Effector memory CD4-positive, alpha-beta T cell (primary cell): ENCODE measurements at places on chromosomes 2 and 18.

- H3K4me3 ChIP-seq: no peak overlapping the region
- DNase-seq: no peak
- H3K4me1 ChIP-seq: no peaks in the 10 kb centered on the region
- H3K27me3 ChIP-seq: no peaks in the 10 kb centered on the region
Measured at GRCh38 chr2:72738096-72738495, 87.7 kb downstream of the EXOC6B start.

DNA sequence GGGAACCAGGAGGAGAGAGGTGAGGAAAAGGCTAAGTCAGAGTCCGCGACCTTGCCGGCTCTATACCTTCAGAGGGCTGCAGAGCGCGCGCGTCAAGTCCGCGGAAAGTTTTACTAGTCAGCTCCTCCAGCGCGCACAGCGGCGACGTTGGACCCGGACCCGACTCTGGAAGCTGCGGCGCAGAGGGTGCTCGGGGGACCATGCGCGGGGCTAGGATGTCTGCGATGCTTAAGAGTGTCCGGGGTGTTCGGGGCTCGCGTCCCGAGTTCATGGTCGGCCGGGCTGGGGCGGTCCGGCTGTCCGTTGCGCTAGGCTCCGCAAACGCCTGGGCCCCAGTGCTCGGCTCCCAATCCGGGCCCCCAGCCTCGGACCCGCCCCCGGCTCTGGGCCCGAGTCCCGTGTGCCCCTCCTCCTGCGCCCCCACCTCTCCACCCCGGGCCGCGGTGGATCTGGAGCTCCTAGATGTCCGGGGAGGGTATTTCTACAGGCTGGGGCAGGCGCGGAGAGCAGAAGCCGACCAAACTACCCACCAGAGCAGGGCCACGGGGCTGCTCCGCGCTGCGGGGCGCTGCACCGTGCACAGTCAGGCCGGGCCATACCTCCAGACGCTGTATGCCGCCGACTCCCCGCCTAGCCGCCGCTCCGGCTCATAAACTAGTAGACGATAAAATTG is at the start of gene LBX2:
LBX2 (minus strand) TSS at position 337 of the 673 bp plus-strand sequence; CDS start at position 271, 66 bp downstream.
- H3K27ac ChIP-seq: no peak within 1 kb of the TSS
- peak within 1 kb of the TSS; percentile 66 for H3K4me3 ChIP-seq
- DNase-seq: no peak
- peaks cover 37% of the 10 kb centered on the region for H3K4me1 ChIP-seq
- peaks cover 54% of the 10 kb centered on the region for H3K27me3 ChIP-seq
- H3K36me3 ChIP-seq: no peaks in the 10 kb centered on the region

GRCh38 chr2:231919341-231920035 is 6.7 kb downstream of the NPPC start:
- H3K27me3 ChIP-seq: peaks cover 11% of the 10 kb centered on the region
- H3K4me3 ChIP-seq: no peak overlapping the region

DNA sequence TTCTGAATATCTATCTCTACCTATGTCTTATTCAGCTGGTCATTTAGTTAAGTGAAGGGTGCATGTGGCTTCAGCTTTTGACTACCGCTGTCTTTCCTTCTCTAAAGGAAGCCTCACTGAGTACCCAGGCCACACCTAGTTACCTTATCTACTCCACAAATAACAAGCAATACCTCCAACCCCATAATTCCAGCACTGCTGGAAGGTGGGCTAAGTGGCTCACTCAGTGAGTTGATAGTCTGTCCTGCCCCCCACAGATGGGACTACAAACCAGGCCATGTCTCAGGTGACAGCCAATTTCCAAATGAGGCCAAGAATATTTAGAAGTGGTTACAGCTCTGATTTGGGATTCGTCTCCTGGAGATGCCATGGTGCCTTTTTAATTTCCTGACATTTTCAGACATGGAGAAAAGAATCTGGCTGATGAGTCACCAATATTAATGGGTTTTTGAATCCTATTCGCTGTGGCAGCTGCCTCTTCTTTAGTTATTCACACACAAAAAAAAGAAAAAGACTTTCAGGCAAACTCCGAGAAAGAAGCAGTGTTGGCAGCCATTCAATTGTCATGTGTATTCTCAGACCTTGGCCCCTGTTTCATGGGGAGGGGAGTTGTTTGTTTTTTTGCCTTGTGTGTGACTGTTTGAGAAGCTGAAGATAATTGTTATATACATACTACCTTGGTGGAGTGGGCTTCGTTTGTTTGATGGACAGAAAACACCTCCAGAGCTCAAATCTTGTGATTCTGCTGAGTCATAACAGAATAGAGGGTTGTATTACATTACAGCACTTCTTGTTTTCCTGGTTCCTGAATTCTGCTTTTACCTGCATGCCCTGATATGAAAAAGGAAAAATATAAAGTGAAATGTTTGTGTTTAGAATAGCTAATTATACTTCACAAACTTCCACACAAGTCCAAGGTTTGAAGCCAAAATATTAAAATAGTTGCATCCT is 64.2 kb downstream of the SCG2 start:
- H3K36me3 ChIP-seq: no peaks in the 10 kb centered on the region
- no peak overlapping the region for H3K4me3 ChIP-seq
- DNase-seq: no peak
- no peaks in the 10 kb centered on the region for H3K27me3 ChIP-seq
- no peak overlapping the region for H3K27ac ChIP-seq
- no peaks in the 10 kb centered on the region for H3K4me1 ChIP-seq

DNA sequence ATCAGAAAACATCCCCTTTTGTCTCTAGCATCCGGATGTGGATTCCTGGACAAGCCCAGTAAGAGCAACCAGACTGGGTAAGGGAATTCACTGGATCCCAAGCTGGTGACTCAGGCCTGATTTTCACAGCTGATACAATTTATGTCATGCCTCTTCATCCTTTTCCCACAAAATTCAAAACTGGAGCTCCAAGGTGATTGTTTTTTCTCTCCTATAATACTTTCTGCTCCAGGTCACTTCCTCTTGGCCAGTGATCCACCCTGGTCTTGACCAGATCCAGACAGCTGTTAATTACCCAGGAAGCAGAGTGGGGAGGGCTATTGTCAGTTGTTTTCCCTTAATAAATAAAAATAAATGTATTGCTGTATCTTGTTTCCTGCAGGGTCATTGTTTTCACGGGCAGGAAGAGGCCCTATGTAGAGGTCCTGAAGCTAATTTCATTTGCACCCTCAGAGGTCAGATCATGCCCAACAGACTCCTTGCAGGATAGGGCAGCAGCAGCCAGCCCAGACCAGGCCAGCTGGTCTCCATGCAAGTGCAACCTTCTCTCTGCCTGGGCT is 57.6 kb downstream of the EVA1A start:
- H3K27me3 ChIP-seq: no peaks in the 10 kb centered on the region
- no peak overlapping the region for H3K27ac ChIP-seq
- DNase-seq: no peak

- no peaks in the 10 kb centered on the region for H3K27me3 ChIP-seq
- H3K4me3 ChIP-seq: no peak overlapping the region
- H3K4me1 ChIP-seq: no peaks in the 10 kb centered on the region
- no peaks in the 10 kb centered on the region for H3K36me3 ChIP-seq
- no peak for DNase-seq
- no peak overlapping the region for H3K27ac ChIP-seq
Measured at GRCh38 chr2:204576362-204576979, 31.2 kb downstream of the PARD3B start.

- no peaks in the 10 kb centered on the region for H3K4me1 ChIP-seq
- no peak overlapping the region for H3K27ac ChIP-seq
- DNase-seq: no peak
- no peak overlapping the region for H3K4me3 ChIP-seq
Measured at GRCh38 chr2:42342795-42343241, 18.2 kb downstream of the COX7A2L start.

GRCh38 chr2:60490441-60490840 is 63.0 kb downstream of the BCL11A start:
- H3K36me3 ChIP-seq: no peaks in the 10 kb centered on the region
- H3K4me3 ChIP-seq: no peak overlapping the region
- H3K27me3 ChIP-seq: no peaks in the 10 kb centered on the region
- no peaks in the 10 kb centered on the region for H3K4me1 ChIP-seq
- no peak overlapping the region for H3K27ac ChIP-seq

DNA sequence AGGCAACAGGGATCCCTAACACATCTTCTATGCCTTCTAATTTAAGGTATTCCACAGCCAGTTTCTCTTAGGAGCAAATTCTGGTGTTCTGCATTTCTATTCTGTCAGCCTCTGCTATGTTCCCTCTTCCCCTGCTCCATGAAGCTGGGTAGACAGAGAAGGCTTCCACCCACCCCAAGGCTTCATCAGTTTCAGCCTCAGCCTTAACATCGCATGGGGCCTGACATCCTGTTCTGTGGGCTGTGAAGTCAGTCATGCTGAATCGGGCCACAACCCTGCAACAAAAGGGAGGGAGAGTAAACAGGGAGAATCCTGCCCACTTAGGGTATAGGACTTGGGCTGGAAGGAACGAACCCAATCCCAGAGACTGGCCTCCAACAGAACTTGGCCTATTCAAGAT is 70.6 kb upstream of the PPM1B start:
- H3K4me3 ChIP-seq: no peak overlapping the region
- H3K36me3 ChIP-seq: no peaks in the 10 kb centered on the region
- no peak overlapping the region for H3K27ac ChIP-seq
- H3K4me1 ChIP-seq: no peaks in the 10 kb centered on the region

DNA sequence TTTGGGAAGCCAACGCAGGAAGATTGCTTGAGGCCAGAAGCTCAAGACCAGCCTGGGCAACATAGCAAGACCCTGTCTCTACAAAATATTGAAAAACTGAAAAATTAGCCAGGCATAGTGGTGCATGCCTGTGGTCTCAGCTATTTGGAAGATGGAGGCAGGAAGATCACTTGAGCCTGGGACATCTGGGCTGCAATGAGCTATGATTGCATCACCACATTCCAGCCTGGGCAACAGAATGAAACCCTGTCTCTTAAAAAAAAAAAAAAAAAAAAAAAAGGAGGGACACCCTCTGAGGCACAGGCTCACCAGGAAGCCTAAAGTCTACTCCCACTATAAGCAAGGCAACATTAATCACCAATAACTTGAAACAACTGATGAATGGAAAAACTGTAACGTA is 151.1 kb downstream of the CCDC148 start:
- H3K27me3 ChIP-seq: no peaks in the 10 kb centered on the region
- no peaks in the 10 kb centered on the region for H3K36me3 ChIP-seq
- no peak overlapping the region for H3K27ac ChIP-seq
- no peak overlapping the region for H3K4me3 ChIP-seq
- no peak for DNase-seq
- no peaks in the 10 kb centered on the region for H3K4me1 ChIP-seq

DNA sequence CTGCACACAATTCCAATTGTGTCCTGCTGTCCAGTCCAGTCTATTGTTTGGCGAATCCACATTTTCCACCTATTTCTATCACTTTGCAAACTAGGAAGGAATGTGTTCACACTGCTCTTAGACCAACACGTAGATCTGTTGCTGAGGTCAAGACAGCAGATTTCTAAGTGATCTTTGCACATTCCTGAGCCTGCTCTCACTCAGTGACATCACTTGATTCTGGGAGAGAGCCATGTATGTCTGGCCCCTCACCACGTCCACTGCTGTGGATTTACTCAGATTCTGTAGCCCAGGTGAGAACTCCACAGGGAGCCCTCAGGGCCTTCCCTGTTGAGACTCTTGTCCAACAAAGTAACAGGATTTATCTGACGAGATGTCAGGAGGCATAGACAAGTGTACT is 317.2 kb downstream of the TSN start:
- no peaks in the 10 kb centered on the region for H3K4me1 ChIP-seq
- no peaks in the 10 kb centered on the region for H3K27me3 ChIP-seq
- H3K36me3 ChIP-seq: no peaks in the 10 kb centered on the region
- no peak overlapping the region for H3K4me3 ChIP-seq
- DNase-seq: no peak

DNA sequence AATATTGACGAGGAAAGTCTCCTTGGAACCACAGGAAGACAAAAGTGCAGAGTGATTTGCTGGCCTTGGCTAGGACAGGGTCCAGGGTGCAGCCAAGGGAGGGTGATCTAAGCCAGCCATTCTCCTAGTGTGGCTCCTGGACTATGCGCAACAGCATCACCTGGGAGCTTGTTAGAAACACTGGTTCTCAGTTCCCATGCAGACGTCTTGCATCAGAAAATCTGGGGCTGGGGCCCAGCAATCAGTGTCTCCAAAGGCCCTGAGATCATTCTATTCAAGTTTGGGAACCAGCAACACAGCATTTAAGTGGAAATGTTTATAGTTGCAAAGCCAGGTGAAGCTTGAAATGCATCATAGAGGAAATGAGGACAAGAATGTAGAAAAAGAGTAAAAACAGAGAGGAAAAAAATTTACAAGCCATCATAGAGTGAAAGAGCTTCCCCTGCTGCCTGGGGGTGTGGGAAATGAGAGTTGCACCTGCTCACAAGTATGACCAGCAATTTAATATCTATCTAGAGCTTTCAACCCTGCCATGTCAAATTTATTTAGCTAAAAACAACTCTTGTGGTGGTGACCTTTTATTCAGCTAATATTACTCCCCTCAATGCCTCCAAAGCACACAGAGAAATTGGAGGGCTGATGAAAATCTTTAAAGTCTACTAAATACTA is 54.4 kb upstream of the SEC11C start:
- H3K27me3 ChIP-seq: no peaks in the 10 kb centered on the region
- no peak overlapping the region for H3K27ac ChIP-seq
- DNase-seq: no peak
- H3K4me1 ChIP-seq: peaks cover 4% of the 10 kb centered on the region
- no peak overlapping the region for H3K4me3 ChIP-seq
- no peaks in the 10 kb centered on the region for H3K36me3 ChIP-seq
